Germinal center (tissue), 1 donor: ENCODE measurements at places on chromosomes 7 and 10.
A peak's percentile ranks its signal among the peaks of the same experiment; 100 is the strongest.

DNA sequence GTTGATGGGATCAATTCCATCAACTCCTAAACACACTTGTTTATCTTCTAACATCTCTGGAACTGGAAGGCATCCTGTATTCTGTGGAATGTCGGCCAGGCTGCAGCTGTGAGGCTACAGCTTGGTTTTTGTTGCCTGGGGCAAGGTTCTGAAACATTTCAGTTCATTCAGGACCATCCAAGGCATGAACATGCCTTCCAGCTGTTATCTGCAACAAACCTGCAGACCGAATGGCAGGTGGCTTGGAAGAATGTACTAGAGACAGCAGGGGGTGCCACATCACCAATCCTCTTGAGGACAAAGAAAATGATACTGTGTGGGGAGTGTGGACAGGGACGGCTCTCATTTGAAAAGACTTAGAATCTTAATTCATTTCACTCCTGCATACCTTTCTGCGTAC, 12.4 kb downstream of the PAPOLB start:
- no peak for DNase-seq

DNA sequence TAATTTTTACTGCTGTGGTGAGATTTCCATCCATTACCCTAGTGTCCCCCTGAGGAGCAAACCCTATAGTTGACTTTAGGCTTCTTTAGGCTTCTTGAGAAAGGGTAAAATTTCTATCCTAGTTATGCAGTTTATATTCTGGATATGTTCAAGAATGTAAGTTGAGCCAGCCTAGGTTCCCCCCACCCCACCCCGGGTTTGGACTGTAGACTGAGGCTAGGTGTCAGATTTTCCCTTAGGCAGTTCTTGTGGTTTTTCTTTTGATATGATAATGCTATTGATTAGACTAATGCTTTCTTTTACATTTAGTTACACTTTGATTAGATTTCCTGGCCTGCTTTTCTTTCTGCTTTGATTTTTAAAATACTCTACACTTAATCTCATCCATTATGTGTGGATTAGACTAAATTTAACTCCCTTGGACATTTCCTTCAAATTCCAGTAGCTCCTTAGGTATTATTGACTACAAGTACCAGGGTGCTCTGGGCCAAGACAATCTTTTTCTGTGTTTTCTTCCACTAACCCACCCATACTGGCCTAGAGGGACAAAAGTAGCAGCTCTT, 37.7 kb downstream of the NRF1 start:
- DNase-seq = no peak

DNA sequence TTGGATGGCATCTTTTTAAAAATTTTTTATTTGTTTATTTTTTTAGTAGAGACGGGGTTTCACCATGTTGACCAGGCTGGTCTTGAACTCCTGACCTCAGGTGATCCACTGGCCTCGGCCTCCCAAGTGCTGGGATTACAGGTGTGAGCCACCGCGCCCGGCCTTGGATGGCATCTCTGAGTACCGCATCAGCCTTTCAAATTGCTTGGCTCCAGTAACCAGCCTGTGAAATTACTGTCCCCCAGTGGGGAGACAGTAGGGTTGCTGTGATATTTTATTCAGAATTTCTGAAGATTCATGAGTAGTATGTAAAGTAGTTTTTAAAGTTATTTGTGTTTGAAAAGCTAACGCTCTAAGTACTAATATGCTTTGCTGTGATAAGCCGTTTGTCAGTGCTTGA, 1.2 kb downstream of the NUB1 start:
- DNase-seq = no peak

DNA sequence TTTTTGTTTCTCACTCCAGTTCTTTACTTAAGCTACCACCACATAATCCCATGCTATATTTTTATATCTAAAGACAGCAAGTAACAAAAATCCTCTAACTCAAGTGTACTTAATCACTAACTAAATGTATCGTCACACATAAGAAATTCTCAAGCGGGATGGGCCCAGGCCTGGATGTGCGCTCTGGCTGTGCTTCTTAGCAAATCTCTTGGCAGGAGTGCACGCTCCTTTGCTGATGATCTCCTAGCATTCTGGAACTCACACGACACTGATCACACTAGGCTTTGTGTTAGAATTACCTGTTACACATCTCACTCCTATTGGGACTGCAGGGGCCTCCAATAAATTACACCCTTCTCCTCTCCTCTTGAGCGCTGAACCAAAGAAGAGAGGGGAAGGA, 46.7 kb upstream of the CALD1 start:
- no peak for DNase-seq

GRCh38 chr7:128672927-128673517, 930 bp downstream of the GARIN1A start:
- DNase-seq = peak; percentile 37

- DNase-seq = peak; percentile 21
Observed at GRCh38 chr7:90777465-90777864, 181.3 kb downstream of the CDK14 start.

DNA sequence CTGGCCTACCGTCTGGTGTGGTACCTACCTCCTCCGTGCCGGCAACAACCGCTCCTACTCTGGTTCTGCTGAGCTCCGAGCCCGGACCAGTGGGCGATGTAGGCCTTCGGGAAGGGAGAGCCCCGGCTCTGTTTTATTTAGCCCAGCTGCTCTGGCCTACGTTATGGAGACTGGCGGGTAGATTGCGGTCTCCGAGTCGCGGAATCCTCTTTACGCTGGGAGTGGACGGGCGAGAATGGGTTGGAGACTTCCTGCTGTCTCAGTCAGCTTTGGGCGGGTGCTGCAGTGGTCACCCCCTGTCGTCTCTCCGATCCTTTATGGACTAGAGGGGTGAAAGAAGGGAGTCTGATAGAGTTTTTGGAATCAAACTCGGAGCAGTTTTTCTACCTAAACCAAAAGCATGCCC, 406 bp downstream of the CBLL1 start:
- DNase-seq = no peak

- DNase-seq = no peak
Observed at GRCh38 chr7:17690030-17690429, 250.3 kb downstream of the SNX13 start.

DNA sequence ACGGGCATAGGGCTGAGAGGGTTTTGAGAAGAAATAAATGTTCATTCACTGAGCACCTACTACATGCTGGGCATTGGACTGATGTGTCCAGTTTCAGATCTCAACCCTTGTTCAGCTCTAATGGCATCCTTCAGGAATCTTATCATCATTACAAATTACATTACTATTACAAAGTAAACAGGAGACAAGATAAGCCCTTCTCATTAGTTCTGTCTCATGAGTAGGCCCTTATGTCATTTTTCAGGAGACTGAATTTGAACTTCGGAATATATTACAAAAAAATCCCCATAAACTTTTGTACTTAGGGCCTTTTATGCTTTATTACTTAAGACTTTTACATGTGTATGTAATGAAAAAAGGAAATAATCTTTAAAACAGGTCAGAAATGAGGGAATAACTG, 289.7 kb downstream of the BAMBI start:
- no peak for DNase-seq

- DNase-seq = no peak
Observed at GRCh38 chr10:29131952-29132547, 156.8 kb upstream of the LYZL1 start.
